Activated gamma-delta T cell (primary cell): ENCODE measurements at places on chromosomes 3 and 15.

GRCh38 chr3:125638799-125639198, 43.5 kb upstream of the OSBPL11 start:
- DNase-seq, result no peak

DNA sequence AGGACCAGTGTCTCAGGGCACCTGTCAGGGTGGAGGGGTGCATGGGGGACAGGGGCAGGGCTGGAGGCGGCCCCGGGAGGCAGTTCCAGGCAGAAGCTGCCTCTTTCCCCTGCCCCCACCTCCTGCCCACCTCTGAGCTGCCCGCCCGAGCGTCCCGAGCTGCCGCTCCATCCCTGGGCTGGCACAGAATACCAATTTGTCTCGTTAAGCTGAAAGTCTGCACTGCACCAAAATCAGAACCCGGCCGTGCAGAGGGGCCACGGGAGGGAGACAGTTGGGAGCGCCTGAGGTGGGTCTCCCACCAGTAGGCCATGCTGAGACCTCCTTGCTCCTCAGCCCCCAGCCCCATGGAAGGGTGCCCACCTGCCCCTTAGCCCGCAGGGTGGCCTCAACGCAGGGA, 1.3 kb upstream of the ATP2B2 start:
- DNase-seq, result no peak

- DNase-seq, result no peak
Observed at GRCh38 chr15:82552861-82553260, 12.6 kb upstream of the RPS17 start.

DNA sequence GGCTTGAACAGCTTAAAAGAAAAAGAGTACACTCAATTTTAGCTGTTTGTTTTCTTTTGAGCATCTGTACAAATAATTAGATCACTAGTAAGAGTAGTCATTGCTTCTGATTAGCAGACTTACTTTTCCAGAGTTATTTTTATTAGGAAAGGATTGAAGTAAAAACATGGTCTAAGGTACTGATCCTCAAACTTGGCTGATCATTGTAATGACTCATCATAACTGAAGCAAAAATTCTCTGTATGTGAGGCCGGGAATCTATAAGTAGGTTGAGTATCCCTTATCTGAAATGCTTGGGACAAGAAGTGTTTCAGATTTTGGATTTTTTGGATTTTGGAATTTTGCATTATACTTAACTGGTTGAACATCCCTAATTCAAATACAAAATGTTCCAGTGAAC, 12.4 kb downstream of the NMD3 start:
- DNase-seq, result no peak

GRCh38 chr3:151769175-151769574, 35.4 kb downstream of the AADACL2 start:
- DNase-seq, result no peak

- DNase-seq, result no peak
Observed at GRCh38 chr3:173913397-173913796, 515.9 kb downstream of the NLGN1 start.

DNA sequence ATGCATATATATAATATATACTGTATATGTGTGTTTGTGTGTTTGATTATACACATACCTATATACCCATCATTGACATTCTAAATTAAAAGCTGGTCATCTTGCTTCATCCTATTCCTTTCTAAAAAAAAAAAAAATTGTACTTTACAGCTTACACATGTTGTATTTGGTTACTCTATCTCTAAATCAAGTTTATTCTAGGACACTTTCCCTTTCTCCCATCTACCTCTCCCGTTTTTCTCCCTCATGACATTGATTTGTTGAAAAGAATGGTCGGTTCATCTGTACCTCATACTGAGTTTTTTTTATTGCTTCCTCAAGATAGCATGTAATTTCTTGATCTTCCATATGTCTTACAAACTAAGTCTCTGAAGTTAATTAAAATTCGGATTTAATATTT, 26.9 kb downstream of the GABPB1 start:
- DNase-seq, result no peak

GRCh38 chr3:156551746-156552145, 3.2 kb downstream of the SSR3 start:
- no peak for DNase-seq

DNA sequence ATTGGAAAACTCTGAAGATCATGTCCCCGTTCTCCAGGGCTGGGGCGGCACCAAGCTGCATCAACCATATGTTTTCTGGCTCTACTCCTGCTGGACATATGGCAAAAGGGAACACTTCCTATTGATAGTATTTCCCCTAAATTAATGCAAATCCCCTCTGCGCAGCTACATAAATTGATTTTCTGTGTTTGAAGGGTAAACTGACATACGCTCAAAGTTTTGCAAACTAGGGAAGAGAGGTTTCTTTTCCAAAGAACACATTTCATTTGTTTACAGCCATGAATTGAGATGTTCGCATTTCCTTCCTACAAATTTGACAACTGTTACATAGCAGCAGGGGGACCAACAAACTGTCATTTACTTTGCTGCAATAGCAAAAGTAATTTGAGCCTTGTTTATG, 35.9 kb downstream of the CTXND1 start:
- DNase-seq, result no peak

- no peak for DNase-seq
Observed at GRCh38 chr3:9809239-9809614, 835 bp upstream of the TTLL3 start.

- no peak for DNase-seq
Observed at GRCh38 chr3:149480326-149481017, 6.0 kb downstream of the TM4SF4 start.

- DNase-seq, result no peak
Observed at GRCh38 chr3:97930018-97930417, 42.2 kb downstream of the RIOX2 start.

DNA sequence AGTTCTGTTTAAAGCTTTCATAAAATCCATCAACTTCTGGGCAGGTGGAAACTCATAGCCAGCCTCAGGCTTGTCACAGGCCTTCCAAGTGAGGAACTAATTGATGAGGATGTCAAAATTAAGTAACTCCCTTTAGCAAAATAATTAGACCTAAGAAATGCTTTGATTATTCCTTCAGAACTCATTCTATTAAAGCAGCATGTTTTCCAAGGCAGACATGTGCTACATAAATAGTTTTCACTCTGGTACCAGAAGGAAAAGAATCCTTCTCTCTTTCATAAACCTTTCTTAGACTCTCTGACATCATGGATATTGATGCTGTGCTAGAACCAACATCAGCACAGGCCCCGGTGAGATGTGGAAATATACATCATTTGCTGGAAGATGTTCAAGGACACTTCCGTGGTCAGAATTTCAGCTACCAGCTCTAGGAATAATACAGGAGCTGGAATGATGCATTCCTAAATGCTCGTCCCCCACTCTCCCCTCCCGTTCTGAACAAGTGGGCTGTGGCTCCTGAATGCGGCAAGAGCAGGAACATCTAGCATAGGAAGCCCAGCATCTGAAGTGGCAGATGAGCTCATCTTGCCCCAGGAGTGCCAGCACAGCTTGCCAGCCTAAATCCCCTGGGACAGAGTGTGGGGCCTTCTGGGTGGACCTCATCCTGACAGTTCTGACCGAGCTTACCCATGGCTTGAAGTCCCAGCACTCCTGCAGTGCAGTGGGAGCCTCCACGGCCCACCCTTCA, 82.4 kb downstream of the WWTR1 start:
- no peak for DNase-seq

DNA sequence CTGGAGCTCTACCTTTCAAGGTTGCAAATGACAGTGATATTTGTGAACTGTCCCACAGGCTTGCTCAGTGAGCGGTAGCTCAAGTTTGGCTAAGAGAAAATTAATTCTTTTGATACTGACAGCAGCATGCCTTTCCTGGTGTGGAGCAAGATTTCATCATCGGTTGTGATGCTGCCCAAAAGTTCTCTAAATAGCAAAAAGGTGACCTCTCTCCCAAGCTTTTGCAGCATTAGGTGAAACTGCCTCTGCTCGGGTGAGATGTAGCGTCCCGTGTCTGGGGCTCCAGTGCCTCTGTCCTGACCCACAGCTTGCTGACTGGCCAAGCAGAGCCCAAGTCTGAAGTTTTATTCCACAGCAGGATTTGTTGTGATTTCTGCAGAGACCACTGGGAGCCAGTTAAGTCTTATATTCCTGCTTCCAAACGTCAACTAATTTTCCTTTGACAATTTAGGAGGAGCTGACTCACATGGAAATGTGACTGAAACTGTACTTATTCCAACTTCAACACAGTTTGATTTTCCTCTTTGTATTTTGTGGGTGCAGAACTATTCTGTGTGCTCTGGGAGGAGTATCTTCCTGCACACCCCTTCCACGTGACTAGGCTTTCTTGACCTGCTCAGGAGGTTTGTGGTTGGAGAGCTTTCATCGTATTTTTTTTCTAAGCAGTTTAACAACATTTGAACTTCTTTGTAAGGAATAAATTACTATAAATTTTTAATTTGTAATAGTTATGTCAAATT, 5.9 kb downstream of the SYNM start:
- DNase-seq, result no peak

GRCh38 chr15:43204016-43204901, 16.6 kb downstream of the EPB42 start:
- DNase-seq, result no peak

DNA sequence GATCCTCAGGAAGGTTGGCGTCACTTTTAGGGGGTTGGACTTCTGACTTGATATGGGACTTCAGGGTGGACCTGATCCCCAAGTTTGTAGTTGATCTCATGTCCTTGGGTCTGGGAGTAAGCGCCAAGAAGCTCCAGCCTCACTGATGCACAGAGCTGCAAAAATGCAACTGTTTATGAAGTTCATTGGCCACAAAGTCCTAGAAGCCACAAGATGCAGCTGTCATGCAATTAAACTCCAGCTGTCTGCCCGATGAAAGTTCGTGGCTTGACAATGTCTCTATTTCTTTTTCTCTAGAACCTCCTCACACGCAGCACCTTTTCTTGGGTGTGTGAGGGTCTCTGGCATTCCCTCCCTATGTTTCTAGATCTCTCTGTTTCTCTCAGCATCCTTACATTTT, 9.2 kb upstream of the ACAN start:
- DNase-seq, result no peak

- DNase-seq, result no peak
Observed at GRCh38 chr15:39884351-39884750, 35.7 kb downstream of the GPR176 start.

DNA sequence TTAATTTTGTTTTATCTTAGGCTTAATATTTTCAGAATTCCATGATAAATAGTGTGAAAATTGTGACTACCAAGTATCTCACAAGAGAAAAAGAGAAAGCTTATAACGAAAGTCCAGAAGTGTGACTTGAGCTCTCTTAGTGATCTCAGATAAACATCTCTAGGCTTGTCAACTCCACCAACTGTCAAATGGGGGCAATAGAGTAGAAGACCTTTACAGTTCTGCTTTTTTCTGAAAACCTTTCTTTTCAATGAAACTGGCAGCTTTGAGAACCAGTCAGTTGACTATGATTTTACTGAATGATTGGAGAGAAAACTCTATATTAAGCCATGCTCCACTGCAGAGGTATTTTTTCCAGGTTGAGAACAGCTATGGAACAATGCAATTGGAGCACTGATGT, 119.2 kb upstream of the TP63 start:
- DNase-seq, result no peak

DNA sequence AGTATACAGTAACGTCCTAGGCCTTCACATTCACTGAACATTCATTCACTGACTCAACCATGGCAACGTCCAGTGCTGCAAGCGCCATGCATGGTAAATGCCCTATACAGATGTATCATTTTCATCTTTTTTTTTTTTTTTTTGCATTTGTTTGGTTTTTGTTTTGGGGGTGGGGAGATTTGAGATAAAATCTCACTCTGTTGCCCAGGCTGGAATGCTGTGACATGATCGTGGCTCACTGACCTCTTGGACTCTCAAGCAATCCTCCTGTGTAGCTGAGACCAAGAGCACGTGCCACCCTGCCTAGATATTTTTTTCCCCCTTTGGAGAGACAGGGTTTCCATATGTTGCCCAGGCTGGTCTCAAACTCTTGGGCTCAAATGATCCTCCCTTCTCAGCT, 37.4 kb downstream of the SUSD5 start:
- no peak for DNase-seq

DNA sequence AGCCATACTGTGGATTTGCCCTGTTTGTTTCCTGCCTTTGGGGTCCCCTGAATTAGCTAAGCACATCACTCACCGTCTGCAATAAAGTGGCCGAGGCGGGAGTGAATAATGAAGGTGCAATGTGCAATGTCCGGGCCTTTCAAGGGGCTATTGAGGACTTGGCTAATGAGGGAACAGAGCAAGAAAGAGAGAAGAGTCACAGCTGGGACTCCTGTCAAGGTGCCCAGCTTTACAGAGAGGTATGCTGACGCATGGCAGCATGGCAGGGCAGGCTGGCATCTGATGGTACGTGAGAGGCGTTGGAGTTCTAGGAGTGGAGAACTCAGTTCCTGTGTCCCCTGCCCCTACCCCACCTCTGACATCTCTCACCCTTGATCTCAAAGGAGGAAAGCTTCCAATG, 13.8 kb upstream of the ATP2B2 start:
- no peak for DNase-seq

DNA sequence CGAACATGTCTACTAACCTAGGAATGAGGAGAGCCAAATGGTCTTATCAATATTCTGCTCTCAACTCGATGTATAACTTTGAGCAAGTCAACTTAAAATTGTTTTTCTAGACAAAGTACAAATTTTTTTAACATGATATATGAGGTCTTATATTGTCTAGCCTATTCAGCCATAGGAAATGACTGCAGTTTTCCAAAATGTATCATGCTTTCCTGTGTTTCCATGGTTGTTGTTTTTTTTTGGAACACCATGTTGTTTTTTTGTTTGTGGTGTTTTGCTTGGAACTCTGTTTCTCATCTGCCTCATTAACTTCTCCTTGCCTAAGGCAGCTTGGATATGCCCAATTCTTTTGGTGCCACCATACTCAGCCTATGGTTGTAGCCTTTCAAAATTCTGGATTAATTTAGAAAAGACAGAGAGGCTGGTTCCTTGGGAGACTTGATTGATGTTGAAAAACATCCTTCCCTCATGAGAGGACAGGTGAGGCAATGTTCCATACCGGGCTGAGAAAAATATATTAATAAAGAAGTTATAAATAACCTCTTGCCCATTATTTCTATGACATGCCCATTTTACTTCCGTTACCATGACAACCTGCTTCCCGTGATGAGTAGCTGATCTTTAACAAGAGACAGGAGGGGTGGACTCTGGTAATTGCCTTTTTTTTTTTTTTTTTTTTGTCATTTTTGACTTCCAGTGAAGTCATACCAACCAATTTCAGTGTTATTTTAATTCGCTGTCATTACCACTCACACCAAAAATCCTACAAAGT, 687.9 kb upstream of the GRM7 start:
- DNase-seq, result no peak

GRCh38 chr3:177561365-177561764, 364.1 kb upstream of the TBL1XR1 start:
- no peak for DNase-seq
